Astrocyte of the spinal cord (primary cell): ENCODE measurements at places on chromosomes 11 and 22.

- DNase-seq: peak; percentile 78
These were observed 10.5 kb upstream of the MFNG start for GRCh38 chr22:37496651-37497050.

GRCh38 chr22:46634011-46634699, 14.0 kb downstream of the GRAMD4 start:
- no peak for DNase-seq

DNA sequence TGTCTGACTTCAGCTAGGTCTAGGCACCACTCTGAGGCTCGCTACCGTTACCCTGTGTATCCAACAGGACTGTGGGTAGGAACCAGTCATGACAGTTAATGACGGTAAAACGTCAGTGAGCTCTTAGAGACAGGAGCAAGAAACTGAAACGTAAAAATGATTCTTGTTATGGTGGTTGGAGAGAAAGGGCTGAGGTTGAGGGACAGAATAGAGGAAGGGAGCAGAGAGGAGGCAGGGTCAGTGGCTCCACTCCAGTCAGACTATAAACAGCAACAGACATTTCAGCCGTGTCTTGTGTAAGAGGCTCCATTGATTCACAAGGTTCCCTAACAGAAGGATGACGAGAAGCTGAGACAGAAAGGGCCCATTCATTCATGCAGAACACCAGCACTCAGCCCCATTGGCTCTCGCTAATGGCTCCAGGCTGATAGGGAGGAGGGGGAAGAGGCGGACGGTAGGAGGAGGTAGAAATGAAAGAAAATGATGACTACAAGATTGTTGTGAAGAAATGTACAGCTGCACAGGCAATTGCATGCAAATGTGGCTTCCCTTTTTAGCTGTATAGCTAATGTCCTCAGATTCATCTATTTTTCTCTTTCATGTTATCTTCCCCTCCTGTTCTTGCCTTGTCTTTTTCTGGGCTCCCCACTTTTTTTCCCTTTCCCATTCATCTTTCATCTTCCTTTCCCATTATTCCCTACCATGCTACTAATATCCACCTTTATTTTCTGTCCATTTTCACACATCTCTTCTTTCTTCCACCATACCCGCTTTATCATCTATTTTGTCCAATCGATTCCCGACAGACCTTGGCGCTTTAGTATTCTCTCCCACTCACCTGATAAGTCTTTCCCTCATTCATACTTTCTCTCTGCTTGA, 34.3 kb downstream of the ETS1 start:
- peak; percentile 21 for DNase-seq

DNA sequence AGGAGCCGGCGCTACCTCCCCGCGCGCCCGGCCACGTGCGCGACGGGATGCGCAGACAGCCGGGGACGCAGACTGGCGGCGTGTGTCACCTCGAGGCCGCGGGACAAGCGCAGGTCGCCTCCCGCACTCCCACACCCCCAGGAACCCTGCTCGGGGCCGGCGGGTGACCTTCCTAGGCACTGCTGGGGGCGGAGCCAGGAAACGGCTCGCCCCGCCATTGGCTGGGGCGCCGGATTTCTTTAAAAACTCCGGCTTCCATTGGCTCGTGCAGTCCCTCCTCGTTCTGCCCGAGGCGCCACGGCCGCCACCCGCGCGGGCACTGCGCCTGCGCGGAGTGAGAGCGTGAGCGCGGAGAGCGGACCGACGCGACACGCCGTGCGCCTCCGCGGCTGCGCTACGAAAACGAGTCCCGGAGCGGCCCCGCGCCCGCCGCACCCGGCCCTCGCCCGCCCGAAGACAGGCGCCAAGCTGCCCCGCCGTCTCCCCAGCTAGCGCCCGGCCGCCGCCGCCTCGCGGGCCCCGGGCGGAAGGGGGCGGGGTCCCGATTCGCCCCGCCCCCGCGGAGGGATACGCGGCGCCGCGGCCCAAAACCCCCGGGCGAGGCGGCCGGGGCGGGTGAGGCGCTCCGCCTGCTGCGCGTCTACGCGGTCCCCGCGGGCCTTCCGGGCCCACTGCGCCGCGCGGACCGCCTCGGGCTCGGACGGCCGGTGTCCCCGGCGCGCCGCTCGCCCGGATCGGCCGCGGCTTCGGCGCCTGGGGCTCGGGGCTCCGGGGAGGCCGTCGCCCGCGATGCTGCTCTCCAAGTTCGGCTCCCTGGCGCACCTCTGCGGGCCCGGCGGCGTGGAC, at the start of gene PIM3:
PIM3 (plus strand) TSS at position 614 of the 846 bp plus-strand sequence; CDS start at position 790, 176 bp downstream.
- DNase-seq: peak; percentile 97

DNA sequence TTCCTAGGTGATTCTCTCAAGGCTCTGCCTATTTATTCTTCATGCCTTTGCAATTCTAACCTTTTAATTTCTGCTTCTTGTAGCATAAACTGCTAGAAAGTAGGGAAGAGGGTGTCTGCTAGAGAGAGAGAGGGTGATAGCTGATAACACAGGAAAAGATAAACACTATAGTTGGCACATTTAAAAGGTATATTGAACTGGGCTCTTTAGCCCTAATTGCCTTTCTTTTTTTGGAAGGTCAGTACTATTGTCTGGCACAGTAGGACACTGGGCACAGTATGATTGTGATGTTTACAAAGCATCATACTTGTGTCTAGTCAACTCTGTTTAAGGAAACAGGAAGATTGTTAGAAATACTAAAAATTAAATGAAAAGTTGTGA, 33.3 kb downstream of the TEAD1 start:
- DNase-seq: no peak

DNA sequence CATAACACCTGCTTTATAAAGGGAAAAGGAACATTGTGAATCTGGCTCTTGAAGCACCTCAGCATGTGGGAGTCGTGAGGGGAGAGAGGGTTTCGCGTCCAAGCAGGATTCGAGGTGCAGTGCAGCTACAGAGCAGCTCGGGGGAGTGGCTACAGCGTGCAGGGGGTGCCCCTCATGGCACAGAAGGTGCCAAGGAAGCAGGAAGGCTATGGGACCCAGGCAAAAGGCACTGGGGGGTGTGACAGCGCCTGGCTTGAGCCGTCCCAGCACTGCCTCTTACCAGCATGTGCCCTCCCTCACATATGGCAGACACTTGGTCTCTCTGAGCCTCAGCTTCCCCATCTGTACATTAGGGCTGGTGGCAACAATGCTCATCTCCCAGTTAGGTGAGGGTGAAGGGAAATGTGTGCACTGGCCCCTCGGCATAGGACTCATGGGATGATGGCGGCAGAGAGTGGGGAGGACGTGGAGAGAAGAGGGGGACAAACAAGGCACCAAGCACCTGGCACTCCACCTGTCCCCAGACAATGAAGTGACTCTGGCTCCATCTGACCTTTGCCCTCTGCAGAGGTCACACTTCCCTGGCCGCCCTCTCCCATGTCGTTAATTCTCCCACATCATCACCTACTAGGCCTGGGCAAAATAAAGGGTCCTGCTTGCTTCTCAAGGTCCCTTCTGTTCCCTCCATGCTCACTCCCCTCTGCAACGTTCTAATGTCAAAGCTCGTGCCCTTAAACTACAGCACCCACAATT, 10.4 kb downstream of the TNKS1BP1 start:
- no peak for DNase-seq

GRCh38 chr11:11481371-11481770, 128.3 kb upstream of the CSNK2A3 start:
- DNase-seq: no peak

DNA sequence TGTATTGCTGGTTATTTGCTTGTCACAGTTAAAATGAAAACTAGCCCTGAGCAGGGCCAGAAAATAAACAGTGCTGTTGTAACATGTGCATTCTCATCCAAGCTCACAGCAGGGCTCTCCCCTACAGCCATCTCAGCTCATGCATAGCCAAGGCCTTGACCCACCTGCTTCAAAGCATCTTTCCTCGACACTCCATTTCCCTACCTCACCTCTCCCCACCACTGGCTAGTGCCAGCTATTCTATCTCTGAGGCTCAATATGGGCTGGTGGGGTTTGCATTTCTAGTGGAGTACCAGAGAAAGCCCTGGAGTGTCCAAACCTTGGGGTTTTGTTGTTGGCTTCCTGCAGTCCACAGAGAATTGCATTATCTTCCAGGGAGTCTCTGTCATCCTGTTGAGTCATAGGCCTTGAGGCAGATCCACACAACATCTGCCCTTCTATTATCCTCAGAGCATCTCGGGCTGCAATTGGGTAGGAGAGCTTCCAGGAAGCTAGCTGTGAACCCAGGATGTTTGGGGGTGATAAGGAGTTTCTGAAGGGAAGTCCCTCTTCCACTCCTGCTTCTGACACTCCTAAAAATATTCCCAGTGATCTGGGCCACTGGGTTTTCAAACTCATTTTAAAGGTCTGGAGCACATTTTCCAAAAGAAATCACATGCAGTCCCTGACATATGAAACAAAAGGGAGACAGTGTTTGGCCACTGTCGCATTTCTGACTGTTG, 36.1 kb upstream of the AMOTL1 start:
- peak; percentile 85 for DNase-seq

DNA sequence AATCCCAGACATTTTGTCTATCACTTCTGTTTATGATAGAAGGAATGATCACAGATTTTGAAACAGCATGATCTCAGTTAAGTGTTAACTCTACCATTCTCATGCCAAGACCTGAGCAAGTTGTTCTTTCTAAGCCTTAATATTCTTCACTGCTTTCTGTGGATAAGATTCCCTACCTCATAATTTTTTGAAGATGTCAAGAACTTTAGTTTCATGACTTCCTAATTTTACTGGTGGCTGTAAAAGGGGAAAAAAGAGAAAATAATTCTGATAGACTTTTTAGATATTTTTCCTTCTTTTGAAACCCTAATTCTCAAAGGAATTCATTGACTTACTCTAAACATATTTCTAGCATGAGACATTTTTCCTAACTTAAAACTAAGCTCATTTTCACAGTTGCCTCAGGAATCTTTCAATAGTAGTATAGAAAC, 520.0 kb upstream of the LUZP2 start:
- peak; percentile 78 for DNase-seq

GRCh38 chr22:45553351-45554039, 50.8 kb downstream of the FBLN1 start:
- peak; percentile 92 for DNase-seq

- peak; percentile 76 for DNase-seq
These were observed 16.5 kb downstream of the BLID start for GRCh38 chr11:122099374-122100036.

GRCh38 chr11:17012179-17012578, 2.0 kb downstream of the PLEKHA7 start:
- no peak for DNase-seq

DNA sequence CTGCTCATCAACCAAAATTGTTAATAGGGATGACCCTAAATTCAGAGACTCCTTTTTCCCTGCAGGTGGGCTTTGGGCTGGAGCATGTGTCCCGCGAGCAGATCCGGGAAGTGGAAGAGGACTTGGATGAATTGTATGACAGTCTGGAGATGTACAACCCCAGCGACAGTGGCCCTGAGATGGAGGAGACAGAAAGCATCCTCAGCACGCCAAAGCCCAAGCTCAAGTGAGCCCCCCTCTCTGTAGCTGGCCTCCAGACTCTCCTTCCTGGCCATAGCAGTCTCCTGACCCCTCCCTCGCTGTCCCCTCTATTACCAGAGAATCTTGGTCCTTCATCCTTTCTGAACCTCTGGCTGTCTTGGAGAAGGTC, 47.9 kb upstream of the RAB1B start:
- no peak for DNase-seq

DNA sequence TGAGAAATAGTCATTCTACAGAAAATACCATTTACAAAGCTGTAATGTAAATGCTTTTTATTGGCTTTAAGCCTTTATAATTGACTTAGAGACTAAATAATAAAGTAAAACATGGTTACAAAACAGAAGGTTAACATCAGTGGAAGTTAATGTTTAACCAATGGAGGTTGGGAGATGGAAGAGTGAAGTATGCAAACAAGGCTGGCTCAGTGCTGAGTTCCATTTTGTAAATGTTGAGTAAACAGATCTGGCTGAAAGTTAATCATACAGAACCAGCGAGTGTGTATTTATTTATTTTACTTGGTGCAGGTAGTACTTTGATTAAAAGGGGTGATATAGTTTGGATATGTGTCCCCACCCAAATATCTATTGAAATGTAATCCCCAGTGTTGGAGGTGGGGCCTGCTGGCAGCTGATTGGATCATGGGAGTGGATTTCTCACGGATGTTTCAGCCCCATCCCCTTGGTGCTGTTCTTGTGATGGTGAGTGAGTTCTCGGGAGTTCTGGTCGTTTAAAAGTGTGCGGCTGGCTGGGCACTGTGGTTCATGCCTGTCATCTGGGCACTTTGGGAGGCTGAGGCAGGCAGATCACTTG, 827.4 kb downstream of the OPCML start:
- DNase-seq: no peak

- DNase-seq: peak; percentile 95
These were observed 281.9 kb downstream of the CADM1 start for GRCh38 chr11:115222218-115222862.

- DNase-seq: no peak
These were observed 14.3 kb downstream of the ARFGAP3 start for GRCh38 chr22:42842658-42843370.

DNA sequence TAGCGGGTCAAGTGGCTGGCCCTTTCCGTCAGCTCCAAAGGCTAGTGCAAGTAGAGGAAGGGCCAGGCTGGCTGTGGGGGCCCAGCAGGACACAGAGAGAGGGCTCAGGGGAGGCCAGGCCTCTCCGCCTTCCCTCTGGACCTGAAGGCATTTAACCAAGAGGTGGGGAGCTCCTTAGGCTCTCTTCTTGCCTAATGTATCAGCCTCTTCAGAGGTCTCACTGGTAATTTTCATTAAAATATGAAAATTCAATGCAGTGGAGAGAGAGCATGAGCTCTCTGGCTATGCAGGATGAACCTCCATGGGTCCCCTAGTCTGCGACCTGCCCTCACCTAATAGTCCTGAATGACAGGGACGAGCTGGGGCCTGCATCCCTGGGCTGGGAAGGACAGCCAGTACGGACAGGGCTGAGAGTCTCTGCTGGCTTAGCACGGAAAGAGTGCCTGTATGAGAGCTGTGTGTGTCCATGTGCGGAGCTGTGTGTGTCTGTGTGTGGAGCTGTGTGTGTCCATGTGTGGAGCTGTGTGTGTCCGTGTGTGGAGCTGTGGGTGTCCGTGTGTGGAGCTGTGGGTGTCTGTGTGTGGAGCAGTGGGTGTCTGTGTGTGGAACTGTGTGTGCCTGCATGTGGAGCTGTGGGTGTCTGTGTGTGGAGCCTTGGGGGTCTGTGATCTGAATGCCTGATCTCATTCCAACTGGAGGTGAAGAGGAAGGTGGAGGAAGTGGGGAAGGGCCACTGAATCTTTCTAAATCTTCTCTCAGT, 2.4 kb downstream of the ALX4 start:
- DNase-seq: no peak

DNA sequence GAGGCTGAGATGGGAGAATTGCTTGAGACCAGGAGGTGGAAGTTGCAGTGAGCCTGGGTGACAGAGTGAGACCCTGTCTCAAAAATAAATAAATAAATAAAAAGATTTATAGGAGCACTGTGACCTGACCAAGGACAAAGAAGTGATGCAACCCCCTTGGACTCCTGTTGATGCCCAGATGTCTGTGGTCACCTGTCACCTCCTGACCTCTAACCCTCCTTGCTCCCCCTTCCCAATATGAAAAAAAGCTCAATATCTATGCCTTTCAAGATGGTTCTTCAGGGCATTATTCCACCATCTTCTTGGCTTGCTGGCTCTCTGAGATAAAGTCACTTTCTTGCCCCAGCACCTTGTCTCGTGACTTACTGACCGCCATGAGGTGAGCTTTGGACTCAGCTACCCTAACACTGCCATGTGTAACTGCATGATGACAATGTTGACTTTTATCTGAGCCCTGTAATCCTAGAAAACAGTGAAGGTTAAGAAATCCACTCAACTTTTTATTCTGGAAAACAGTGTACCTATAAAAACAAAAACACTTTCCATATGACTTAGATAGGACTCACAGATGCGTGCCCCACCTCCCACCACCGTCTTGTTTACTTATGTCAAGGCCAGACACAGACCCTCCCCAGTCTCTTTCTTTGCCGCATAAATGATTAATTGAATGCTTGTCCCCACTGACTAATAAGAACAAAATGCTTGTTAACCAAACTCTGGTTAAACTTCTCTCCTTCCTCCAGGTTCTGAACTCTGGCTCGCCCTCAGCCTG, 360.5 kb downstream of the BUD13 start:
- DNase-seq: peak; percentile 6
